Activated naive CD8-positive, alpha-beta T cell treated with anti-CD3 and anti-CD28 coated beads for 36 hours (primary cell): ENCODE measurements at places on chromosomes 2 and 18. TPM values are rescaled to one million over a fixed set of nuclear protein-coding genes. Genes with fewer than 3 reads are reported as not detected.

DNA sequence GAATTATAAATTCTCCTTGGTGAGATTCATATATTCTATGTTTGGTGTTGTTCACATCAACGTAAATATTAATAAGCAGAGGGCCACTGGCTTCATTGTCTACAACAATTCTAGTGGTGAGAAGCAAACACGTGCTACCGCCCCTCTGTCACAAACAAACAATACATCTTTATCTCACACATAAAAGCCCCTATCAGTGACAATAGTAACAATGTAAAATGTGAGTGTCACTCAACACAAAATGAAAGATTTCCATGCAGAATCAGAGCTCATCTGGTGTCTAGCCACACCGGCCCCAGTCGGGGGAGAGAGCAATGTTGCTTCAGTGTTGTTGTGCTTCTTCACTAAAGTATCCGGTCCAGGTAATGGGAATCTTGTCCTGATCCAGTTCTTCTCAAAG is 932.6 kb downstream of the SOCS6 start:
- DNase-seq = no peak

DNA sequence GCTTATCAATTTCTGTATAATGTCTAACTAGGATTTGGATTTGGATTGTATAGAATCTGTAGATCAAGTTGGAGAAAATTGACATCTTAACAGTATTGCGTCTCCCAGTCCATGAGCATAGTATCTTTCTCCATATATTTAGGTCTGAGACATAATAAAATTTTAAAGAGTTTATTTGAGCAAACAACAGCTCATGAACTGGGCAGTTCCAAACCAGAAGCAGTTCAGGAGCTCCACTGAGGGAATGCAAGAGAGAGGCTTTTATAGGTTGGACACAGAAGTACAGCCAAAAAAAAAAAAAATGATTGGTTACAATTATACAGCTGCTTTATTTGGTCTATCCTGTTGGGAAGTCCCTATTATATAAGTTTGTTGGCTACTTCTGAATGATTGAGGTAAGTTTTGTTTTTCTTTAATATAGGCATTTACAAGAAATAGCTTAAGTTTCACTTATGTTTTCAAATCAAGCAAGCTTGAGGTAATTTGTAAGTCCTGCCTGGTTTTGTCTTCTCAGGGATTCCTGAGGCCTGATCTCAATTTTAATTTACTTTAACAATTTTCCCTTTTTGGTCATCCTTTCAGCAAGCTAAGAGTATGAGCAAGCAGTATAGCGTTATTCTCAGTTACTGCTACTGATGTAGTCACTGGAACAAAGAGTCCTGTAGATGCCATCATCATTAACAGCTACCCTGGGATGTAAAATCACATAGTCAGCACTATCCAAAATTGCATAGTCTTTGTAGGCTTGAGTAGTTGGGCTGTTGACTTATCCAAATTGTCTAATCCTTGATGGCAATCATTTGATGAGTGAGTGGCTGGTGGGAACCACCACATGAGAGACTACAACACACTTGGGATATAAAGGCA is 27.5 kb upstream of the RUFY4 start:
- no peak for DNase-seq

GRCh38 chr2:227710986-227711385 is 6.8 kb downstream of the SLC19A3 start:
- no peak for DNase-seq

DNA sequence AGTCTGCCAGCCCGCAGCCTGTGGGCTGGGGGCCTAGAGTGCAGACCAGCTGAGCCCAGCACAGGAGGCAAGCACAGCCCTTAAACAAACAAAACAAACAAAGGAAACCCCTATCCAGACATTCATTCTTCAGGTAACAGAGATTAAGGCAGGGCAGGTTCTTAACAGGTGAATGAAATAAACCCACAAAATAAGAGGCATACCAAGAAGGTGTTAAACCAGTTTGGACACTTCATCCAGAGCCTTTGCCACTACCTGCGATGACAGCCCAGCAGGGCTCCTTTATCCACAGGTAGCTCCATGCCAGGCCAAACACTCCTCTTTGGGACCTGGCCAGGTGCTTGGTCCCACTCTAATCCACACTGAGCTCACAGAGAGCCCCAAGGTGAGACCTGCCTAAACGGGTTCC is 209.7 kb upstream of the SIX2 start:
- DNase-seq = no peak

- DNase-seq = no peak
Observed at GRCh38 chr2:129781749-129782632, 197.5 kb upstream of the RAB6C start.

- DNase-seq = peak; percentile 50
Observed at GRCh38 chr2:136057023-136057801, 60.7 kb downstream of the CXCR4 start.

DNA sequence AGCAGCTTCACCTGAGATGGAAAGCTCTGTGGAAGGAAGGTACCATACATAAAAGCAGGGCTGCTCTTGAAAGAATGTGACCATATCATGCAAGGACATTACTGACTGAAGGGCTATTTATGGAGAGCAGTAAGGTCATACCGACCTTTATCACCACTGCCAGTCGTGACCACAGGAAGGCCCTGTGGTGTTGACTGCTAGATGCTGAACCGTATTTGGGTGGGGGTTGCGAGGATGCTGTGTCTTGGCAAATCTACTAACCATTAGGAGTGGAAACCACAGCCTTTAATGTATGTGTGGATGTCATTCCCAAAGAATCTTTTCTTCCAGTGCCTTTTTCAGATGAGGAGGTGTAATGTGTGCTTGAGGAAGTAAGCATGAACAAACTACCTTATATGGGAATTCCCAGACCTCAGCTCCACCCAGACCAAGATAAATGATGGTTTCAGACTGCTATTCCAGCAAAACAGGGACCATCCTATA is 60.8 kb downstream of the LIMS1 start:
- peak; percentile 40 for DNase-seq

DNA sequence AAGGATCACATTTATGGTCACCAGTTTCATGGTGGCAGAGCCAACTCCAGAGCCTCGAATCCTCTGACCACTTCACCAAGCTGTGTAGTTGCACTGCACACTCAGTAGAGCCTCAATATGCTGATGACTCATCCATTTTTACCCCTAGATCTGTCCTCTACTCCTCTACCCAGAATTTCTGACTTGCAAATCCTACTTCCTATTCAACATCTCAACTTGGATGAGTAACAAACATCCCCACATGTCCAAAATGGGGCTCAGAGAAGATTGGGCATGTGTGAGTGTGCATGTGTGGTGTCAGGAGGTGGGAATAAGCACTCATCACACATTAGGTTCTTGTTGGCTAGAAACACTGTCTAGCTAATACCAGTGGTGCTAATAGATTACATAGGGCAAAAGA is 57.8 kb upstream of the IGFBP2 start:
- DNase-seq = no peak

DNA sequence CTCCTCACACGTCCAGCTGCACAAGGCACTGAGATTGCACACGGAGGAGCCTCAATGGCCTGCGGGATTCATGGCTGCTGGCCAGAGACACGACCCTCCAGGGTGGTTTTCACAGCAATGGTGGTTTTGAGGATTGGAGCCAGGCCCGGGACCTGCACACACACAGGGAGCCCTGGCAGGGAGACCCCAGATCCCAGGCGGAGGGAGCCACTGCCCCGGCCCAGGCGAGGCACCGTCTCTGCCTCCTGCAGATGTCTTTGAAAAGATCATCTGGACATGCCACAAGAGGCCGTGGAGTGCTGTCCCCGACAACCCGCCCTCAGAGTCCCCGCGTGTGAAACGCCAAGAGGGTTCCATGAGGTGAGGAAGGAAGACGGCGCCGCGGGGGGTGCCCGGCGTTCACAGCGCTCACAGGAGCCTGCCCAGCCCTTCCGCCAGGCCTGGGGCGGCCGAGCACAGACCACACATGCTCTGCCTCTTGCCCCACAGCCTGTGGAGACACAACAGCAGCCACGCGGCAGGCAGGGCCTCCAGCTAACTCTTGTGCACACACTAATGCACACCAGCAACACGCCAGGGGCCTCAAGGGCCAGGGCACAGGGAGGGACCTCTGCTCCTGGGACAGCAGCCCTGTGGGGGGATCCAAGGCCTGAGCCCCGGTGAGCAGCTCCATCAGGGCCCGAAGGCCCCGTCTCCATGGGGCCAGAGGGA is 72.8 kb upstream of the CTDP1 start:
- no peak for DNase-seq

DNA sequence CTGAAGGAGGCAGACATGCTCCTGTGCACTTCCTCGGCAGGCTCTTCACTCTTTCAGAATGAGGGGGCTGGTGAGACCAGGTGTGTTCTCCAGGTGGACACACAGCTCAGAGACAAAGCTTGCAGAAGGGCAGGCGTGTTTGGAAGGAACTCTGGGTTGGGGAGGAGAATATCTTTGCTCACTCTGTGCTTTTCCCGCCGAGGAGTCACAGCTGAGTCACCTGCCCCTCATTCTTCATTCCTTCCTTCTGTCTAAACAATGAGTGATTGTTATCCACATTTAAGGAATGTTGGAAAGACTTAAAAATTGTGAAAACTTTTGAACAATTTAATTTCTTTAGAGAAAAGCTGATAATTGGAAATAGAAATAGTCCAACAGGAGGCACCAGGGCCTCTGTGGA is 126.3 kb upstream of the TPO start:
- DNase-seq = no peak

DNA sequence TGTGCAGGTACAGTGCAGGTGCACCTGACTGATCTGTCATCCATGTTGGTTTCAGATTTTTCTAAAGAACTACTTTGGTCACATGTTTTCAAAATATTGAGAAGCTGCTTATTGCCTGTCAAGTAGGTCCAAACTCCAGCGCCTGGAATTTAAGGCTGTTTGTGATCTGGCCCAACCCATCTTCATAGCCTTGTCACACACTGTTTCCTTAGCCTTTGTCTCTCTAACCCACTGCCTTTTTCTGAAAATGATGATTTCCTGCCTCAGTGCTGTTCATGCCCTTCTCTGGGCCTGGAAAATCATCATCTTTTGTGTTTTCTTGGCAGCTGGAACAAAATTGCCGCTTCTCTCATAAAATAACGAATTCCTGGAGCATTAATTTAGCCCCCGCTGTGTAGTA is 7.2 kb downstream of the LIMS1 start:
- no peak for DNase-seq

DNA sequence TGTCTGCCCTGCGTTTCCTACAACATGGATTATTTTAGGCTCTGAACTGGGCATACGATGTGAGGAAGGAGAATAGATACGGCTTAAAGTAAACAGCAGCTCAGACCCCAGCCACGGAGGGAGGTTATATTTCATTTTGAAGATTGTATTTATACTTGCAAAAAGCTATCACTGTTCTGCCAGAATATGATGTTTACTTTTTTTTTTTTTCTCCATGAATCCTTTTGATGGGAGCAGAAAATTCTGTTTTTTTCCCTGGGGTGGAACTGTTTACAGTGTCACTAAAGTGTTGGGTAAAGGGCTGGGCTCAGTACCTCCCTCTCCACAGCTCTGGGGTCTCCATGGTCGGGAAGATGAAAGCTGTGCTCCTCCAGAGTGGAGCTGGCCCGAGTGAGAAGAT is 13.1 kb downstream of the PCARE start:
- no peak for DNase-seq

DNA sequence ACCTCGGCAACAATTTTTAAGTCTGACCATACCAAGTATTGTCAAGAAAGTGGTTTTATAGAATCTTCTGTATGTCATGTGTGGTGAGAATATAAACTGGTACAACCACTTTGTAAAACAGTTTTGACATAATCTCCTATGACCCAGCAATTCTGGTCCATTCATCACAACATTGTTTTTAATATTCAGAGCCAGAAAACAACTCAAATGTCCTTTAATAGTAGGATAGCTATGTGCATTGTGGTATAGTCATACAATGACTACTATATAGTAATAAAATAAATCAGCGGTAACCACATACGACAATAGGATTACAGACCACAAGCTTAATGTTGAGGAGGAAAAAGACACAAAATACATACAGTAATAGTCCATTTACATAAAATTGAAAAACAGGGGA is 175.2 kb upstream of the SPATS2L start:
- no peak for DNase-seq

Gene CCDC85A
- not detected for total RNA-seq

Gene HES6
- 3.5 TPM for total RNA-seq

Gene FBXO36
- total RNA-seq = 1.1 TPM

Gene SERPINB11
- not detected for total RNA-seq

Gene TMEM169
- total RNA-seq = 0.40 TPM

Gene PIEZO2
- not detected for total RNA-seq

Gene FAM237A
- not detected for total RNA-seq

Gene NXPH2
- not detected for total RNA-seq

Gene SERPINB12
- total RNA-seq = not detected
